ENCODE measurements at places on chromosomes 4 and X. TPM values are rescaled to one million over a fixed set of nuclear protein-coding genes. Genes with fewer than 3 reads are reported as not detected.

Gene UGT2B7
- total RNA-seq: 5.9 TPM

Gene CLNK
- total RNA-seq: under 0.01 TPM

Gene FREM3
- total RNA-seq: not detected

Gene CXCL10
- total RNA-seq: 9.4 TPM

Gene CT55
- total RNA-seq: not detected

Gene DOK7
- 0.23 TPM for total RNA-seq

Gene P2RY10
- 1.8 TPM for total RNA-seq

Gene DUX4
- total RNA-seq: not detected

Gene ZFP92
- total RNA-seq: 1.3 TPM

Gene ZNF711
- 1.3 TPM for total RNA-seq

Gene TRIML2
- not detected for total RNA-seq

Gene HOPX
- 2.4 TPM for total RNA-seq

Gene DNAJB14
- 15.1 TPM for total RNA-seq

Gene SUPT20HL1
- total RNA-seq: not detected

Gene RS1
- total RNA-seq: not detected

Gene ANOS1
- total RNA-seq: 0.09 TPM

Gene AFF1
- 42.8 TPM for total RNA-seq

Gene CYBB
- 65.7 TPM for total RNA-seq

Gene HERC5
- total RNA-seq: 2.8 TPM

Gene CLGN
- 3.7 TPM for total RNA-seq

Gene TMPRSS11D
- total RNA-seq: not detected

Gene TCEAL6
- not detected for total RNA-seq

Gene CFAP47
- total RNA-seq: not detected

Gene VCX3B
- 0.08 TPM for total RNA-seq

Gene MAGEE1
- 0.33 TPM for total RNA-seq

Gene CXCL8
- 1.5 TPM for total RNA-seq

Gene ATP1B4
- not detected for total RNA-seq

Gene LRAT
- total RNA-seq: 4.4 TPM

Gene GSX2
- not detected for total RNA-seq

Gene HPGD
- total RNA-seq: 113 TPM

Gene ALB
- total RNA-seq: 37,224 TPM

Gene SPANXD
- not detected for total RNA-seq

Gene RGN
- 89.1 TPM for total RNA-seq

Gene PNMA5
- total RNA-seq: 0.09 TPM

Gene HTN1
- total RNA-seq: not detected

Gene CLIC2
- total RNA-seq: 15.5 TPM

Gene CDX4
- total RNA-seq: not detected

Gene PWWP3B
- 1.8 TPM for total RNA-seq

Gene AFM
- 274 TPM for total RNA-seq

Gene GAGE13
- total RNA-seq: not detected

Gene PCSK1N
- 5.4 TPM for total RNA-seq

Gene STATH
- total RNA-seq: not detected

Gene MAGEA9B
- total RNA-seq: not detected

Gene STS
- total RNA-seq: 6.4 TPM

Gene BTC
- 0.09 TPM for total RNA-seq

Gene FSTL5
- total RNA-seq: not detected

Gene TEX13C
- total RNA-seq: not detected

Gene RPA4
- total RNA-seq: 0.28 TPM

Gene NOX1
- not detected for total RNA-seq

Gene TMPRSS11E
- total RNA-seq: not detected

Gene MSX1
- total RNA-seq: 0.33 TPM

Gene IL2RG
- 2.2 TPM for total RNA-seq

Gene DGKK
- total RNA-seq: not detected

Gene EPGN
- total RNA-seq: 0.09 TPM

Gene ERVMER34-1
- 0.08 TPM for total RNA-seq

Gene BMX
- 0.23 TPM for total RNA-seq

Gene NAA15
- total RNA-seq: 18.2 TPM

Gene UBE2D3
- total RNA-seq: 166 TPM

All from liver (tissue), 10 donors.